ENCODE measurements at places on chromosomes 5 and 9. TPM values are rescaled to one million over a fixed set of nuclear protein-coding genes. Genes with fewer than 3 reads are reported as not detected.

- no peaks in the 10 kb centered on the region for H3K36me3 ChIP-seq
- DNase-seq = no peak
- H3K27me3 ChIP-seq = no peaks in the 10 kb centered on the region
- no peak overlapping the region for H3K4me3 ChIP-seq
These were observed 31.9 kb upstream of the MIER3 start for GRCh38 chr5:56983593-56984361.

- H3K27ac ChIP-seq = no peak overlapping the region
- no peaks in the 10 kb centered on the region for H3K27me3 ChIP-seq
- H3K4me1 ChIP-seq = no peaks in the 10 kb centered on the region
- H3K36me3 ChIP-seq = no peaks in the 10 kb centered on the region
These were observed 279.4 kb downstream of the BNC2 start for GRCh38 chr9:16591092-16591491.

GRCh38 chr9:114900942-114901802, 29.2 kb downstream of the TNFSF8 start:
- H3K27ac ChIP-seq = no peak overlapping the region
- peaks cover 8% of the 10 kb centered on the region for H3K4me1 ChIP-seq
- H3K27me3 ChIP-seq = no peaks in the 10 kb centered on the region
- H3K36me3 ChIP-seq = no peaks in the 10 kb centered on the region
- H3K4me3 ChIP-seq = no peak overlapping the region

- H3K4me1 ChIP-seq = no peaks in the 10 kb centered on the region
- DNase-seq = no peak
- H3K36me3 ChIP-seq = no peaks in the 10 kb centered on the region
- no peaks in the 10 kb centered on the region for H3K27me3 ChIP-seq
These were observed 60.1 kb downstream of the PAPPA start for GRCh38 chr9:116213693-116214047.

DNA sequence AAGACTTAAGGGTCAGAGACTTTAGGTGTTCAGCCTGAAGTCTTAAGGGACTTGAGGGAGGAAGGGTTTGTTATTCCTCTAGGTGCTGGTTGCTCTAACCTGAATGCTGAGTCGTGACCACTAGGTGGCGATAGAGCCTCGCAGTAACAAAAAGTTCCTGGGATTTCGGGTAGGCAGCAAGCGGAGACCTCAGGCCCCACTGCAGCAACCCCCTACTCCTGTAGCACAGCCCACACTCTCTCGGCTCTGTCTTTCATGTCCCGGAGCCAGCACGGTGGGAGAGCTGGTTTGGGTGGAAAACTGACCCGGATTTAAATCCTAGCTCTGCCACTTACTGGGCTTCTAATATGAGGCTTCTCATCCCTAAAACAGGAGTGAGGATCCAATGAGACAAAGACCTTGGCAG, 100.3 kb upstream of the PANK3 start:
- peak; percentile 83 for DNase-seq
- H3K27ac ChIP-seq = no peak overlapping the region
- H3K4me1 ChIP-seq = no peaks in the 10 kb centered on the region

DNA sequence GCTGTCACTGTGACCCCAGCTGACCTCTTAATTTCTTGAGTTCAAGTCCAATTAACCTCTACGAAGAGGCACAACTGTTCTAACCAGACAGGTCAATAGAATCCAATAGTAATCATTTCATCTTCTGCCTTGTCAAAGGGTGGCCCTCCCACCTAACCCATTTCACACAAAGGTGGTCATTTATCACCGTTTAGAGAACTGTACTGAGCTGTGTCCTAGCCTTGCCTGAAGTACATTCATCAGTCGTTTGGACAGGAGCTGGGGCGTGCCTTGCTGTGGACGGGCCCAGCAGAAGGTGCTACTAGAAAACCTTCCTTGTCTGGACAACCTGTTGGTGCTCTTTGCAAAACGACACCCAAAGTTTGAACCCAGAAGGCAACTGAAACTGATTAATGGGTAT, 605.4 kb downstream of the ISL1 start:
- no peaks in the 10 kb centered on the region for H3K36me3 ChIP-seq
- H3K27ac ChIP-seq = no peak overlapping the region
- H3K4me3 ChIP-seq = no peak overlapping the region

The ASB6 gene
- total RNA-seq = 15.8 TPM

The PKD2L2 gene
- not detected for total RNA-seq

The ZNG1F gene
- 8.7 TPM for total RNA-seq

The IL3 gene
- total RNA-seq = not detected

The ZNF462 gene
- total RNA-seq = 30.3 TPM
